Activated CD4-positive, CD25-positive, alpha-beta regulatory T cell (primary cell): ENCODE measurements at places on chromosomes 3 and 15.

DNA sequence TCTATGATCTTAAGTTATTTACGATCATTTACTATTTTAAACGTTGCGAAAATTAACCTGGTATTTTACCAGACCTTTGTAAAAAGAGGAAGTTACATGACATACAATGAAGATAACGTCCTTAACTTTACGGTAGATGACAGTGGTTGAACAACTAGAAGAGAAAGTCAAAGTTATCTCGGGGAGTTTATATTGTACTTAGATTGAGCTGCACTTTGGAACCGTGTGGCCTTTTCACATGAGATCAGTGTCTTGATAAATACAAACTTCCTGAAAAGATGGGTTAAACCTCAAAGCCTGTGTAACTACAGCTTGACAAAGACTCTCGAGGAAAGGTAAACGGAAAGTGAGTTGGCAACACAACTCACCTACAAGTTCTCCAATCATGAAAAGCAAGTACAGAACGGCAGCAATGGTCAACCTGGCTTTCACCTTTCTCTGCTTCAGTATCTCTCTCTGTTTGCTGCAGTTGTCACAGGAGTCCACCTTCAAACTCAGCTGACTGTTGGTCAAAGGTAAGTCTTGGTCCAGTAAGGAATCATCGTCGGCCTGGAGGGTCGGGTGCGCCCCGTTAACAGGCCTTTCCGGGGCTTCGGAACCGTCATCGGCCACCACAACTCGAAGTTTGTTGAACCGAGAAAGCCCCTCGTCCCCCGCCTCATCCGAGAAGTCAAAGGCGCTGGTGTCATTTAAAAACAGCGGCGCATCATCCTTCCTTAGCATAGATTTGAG, 793 bp downstream of the SLC30A4 start:
- no peak for DNase-seq

- no peak for DNase-seq
These were observed 93.7 kb downstream of the FBLN2 start for GRCh38 chr3:13642597-13642996.

DNA sequence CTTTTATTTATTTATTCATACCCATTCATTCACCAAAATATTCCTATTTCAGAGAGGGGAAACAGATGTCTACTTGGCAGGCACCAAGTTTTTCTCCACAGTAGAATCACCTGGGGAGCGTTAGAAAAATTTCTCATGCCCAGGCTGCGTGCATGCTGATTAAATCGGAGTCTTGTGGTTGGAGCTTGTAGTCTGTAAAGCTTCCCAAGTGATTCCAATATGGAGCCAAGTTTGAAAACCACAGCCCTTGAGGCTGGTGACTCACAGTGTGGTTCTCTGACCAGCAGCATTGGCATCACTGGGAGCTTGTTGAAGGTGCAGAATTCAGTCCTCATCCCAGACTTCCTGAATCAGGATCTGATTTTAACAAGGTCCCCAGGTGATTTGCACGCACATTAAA, 49.7 kb downstream of the PDHB start:
- no peak for DNase-seq

GRCh38 chr3:56351537-56351936, 116.7 kb downstream of the ERC2 start:
- DNase-seq, result no peak

DNA sequence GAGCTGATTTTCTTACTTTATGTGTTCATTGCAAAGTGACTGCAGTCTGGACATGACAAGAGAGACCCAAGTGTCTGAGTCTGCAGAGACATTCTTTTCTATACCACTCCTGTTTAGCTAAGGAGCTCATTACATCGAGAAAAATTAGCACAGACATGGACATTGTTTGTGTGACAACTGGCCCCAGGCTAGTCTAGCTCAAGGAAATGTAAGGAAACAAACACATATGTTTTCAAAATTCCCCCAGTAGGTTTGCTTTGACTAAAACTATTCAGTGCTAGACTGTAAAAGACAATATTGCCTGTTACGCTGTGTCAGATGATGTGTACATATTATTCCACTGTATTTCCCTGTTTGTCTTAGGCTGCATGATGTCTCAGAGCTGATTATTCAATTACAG, 40.9 kb downstream of the TPRG1 start:
- no peak for DNase-seq

DNA sequence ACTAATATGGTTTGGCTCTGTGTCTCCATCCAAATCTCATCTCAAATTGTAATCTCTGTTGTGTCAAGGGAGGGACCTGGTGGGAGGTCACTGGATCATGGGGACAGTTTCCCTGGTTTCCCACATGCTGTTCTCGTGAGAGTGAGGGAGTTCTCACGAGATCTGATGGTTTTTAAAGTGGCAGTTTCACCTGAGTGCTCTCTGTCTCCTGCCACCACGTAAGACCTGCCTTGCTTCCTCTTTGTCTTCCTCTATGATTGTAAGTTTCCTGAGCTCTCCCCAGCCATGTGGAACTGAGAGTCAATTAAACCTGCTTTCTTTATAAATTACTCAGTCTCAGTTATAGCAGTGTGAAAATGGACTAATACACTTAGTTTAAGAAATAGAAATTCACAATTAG, 228.9 kb downstream of the CD47 start:
- no peak for DNase-seq

DNA sequence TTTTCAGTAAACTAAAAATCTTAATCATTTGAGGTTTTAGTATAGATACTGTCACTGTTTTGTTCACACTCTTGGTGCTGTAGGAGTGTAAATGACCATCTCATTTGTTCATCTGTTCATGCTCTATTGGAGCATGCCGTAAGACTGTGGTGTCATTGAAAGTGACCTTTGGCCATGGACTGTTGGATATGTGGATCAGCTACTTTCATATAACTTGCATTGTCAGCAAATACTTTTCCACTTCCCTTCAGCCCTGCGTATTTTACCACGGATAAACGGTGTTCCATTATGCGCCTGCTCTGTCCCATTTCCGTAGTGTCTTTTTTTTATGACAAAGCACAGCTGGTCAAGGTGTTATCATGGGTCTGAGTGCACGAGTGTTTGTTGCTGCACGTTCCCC, 32.6 kb upstream of the SENP5 start:
- no peak for DNase-seq

DNA sequence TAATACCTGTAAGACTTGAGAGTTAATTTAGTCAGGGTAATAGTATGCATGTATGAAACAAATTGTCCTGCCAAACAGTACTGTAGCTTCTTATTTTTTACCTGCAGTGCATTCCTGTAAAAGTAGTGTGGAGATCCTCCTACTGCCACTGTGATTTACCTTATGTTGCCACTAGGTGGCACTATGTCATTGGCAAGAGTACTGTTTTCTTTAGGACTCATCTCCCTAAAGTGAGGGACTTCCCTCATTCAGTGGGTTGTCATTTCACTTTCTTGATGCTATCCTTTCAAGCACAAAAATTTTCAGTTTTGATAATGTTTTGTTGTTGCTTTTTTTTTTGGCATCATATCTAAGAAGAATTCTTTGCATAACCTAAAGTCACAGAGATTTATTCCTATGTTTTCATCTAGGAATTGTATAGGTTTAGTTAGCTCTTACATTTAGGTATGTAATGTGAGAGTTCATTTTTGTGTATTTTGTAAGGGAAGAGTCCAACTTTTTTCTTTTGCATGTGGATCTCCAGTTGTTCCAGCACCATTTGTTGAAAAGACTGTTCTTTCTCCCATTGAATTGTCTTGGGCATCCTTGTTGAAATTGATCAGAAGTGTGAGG, 105.7 kb downstream of the AKAP13 start:
- peak; percentile 14 for DNase-seq

DNA sequence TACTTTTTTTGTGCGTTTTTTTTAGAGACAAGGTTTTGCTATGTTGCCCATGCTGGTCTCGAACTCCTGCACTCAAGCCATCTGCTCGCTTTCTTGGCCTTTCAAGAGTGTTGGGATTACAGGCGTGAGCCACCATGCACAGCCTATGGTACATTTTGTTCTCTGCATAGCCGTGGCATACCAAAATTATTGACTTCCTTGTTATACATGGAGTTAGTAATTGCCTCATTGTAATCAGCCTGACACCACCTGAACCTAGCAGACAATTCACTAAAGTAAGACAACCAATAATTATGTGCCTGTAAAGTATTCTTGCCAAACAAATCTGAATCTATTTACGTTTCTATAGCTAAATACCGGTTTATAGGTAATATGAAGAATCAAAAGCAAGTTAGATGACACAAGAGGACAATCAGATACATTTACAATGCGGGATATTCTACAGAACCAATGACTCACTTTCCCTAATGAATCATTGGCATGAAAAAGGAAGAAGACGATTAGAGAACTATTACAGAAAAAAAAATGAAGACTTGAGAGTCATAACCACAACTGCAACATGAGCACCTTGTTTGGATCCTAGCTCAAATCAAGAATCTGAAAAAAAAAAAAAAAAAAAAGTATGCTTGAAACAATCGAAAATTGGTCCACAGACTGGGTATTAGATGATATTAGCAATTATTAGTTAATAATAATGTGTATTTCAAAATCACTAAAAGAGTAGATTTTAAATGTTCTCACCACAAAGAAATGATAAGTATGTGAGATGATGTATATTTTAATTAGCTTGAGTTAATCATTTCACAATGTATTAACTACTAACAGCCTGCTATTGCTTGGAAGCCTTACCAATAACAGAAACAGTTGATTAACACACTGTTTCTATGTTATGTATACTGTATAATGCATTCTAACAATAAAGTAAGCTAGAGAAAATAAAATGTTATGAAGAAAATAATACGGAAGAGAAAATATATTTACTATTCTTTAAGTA, 7.1 kb downstream of the GUCA1C start:
- no peak for DNase-seq

DNA sequence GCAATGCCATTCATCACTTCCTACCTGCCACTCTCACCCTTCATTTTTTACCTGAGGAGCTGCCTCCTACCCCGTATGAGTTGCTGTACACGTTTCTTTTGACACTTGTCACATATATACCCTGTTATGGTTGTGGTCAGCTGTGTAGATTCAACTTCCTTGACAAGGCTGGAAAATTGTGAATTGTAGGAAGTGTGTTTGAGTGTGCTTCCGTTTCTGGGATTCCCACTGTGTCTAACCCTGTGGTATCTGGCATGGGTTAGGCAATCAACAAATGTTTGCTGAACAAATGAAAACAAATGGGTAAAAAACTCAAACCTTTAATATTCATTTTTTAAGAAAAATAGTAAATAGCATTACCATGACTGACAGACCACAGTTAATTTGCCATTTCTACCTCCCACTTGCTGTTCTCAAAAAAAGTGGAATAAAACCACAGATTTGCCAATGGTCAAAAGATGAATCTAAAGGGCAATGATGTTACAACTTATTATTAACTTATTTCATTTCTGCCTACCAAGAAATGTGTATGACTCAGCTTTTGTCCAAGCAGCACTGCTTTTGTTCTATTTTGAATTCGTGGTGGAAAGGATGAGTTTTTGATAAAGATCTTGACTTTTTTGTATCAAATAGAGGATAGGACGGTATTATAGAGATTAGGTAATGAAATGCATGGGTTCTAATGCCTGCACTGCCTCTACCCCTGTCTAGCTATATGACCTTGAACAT, 404.6 kb downstream of the LPP start:
- DNase-seq, result no peak

- no peak for DNase-seq
These were observed 14.6 kb upstream of the RASGRF1 start for GRCh38 chr15:79105141-79105540.

DNA sequence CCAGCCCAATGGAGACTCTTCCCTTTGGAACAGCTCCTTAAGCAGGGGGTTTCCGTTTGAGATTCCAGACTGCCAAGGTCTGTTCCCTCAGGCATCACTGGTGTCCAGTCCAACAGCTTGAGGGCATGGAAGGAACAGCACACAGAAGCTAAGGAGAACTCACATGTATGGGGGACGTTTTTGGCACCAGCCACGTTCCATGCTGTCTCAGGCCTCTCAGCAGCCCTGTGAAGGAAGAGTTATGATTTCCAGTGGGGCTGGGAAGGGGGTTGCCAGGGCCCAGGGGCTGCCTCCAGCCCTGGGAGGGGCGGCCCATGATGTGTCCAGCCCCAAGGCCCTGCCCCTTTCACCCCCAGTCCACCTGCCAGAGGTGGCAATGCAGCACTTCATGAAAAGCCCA, 7.5 kb upstream of the RHO start:
- no peak for DNase-seq

GRCh38 chr3:28349469-28350000, 911 bp upstream of the AZI2 start:
- no peak for DNase-seq

DNA sequence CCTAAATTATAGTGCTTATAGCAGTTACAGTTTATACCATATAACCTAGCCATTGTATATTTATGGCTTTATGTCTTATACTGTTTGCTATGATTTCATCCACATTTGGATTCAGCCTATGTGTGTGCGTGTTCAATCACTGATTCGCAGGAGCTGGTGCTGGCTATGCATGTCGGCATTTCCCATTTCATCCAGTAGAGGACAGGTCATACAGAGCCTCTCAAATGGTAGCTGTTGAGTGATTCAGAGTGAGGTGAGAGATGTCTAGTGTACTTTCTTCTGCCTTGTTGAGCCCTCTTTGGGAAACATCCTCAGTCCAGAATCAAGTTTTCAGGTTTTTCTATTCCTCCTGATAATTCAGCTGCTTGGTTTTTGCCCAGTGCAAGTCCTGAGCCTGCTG, 76.1 kb downstream of the FRMD4B start:
- DNase-seq, result no peak

DNA sequence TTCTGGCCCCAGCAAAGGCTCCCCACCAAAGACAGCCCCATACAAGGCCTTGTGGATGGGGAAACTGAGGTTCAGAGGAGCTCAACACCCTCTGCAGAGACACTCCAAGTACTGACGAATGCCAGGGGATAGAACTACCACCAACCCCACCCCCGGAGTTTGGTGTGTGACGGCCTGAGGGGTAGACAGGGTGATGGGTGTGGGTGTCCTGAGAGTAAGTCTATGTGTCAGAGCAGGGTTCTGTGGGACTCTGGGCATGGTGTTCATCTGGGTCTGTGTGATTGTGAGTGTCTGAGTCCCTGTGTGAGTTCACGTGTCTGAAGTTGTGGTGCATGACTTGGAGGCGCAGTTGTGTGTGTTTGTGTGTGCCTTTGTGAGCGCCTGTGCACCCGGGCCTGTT, 7.4 kb downstream of the PTH1R start:
- no peak for DNase-seq

DNA sequence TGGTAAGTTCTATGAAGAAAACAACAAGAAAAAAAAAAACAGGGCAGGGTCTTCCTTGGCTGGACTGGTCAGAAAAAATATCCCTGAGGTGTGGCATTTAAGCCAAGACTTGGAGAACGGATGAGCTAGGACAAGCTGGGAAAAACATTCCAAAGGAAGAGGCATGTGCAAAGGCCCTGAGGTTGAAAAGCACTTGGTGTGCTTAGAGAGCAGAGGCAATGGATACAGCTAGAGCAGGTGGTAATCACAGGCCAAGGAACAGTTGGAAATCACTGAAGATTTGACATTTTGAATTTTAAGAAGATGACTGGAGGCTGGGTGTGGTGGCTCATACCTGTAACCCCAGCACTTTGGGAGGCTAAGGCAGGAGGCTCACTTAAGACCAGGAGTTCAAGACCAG, 42.9 kb upstream of the PDE8A start:
- no peak for DNase-seq
